ENCODE measurements at places on chromosomes 16 and 17.

GRCh38 chr16:49811644-49812334, 44.1 kb downstream of the ZNF423 start:
- DNase-seq = no peak

DNA sequence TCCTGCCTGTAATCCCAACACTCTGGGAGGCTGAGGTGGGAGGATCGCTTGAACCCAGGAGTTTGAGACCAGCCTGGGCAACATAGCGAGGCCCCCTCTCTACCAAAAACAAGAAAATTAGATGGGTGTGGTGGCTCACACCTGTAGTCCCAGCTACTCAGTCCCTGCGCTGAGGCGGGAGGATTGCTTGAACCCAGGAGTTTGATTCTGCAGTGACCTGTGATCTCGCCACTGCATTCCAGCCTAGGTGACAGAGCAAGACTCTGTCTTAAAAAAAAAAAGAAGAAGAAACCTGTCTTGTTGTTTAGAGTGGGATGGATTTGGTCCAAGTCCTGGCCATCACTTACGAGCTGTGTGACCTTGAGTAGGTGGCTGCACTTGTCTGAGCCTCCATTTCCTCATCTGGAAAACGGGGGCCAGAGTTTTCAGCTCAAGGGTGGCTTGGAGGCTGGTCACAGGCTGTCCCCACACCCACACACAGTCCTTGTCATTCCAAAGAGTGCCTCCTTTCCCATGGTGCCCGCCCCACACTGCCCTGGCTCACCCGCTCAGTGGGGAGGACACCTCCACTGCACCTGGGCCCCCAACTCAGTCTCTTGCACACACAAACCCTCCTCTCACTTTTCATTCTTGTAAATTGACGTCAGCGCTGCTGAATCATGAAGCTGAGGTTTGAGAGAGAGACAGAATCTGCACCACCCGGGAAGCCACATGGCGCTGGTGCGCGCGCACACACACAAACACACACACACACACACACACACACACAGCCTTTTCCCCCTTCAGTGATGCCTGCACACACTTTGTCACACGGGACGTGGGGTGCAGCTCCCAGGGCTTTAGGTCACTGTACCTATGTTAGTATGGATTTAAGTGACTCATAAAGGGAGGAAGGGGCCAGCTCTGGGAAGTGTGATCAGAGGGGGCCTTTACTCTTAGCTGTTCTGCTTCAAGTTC, 4.2 kb downstream of the SOCS1 start:
- DNase-seq = peak; percentile 65

DNA sequence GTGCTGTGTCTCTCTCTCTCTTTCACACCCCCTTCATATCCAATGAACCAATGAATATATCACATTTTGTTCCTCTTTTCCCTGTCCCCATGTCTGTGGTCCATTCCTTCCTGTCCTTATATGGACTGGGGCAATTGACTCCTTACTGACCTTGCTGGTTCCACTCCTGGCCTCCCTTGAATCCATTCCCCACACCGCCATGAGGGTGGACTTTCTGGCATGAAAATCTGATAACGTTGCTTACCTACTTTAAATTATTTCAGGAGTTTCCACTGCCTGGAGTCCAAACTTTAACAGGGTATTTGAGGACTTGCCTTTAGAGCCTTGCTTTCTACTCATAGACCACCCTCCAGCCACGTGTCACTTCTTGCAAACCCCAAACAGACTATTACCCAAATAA, 12.1 kb upstream of the ARHGAP17 start:
- DNase-seq = no peak

DNA sequence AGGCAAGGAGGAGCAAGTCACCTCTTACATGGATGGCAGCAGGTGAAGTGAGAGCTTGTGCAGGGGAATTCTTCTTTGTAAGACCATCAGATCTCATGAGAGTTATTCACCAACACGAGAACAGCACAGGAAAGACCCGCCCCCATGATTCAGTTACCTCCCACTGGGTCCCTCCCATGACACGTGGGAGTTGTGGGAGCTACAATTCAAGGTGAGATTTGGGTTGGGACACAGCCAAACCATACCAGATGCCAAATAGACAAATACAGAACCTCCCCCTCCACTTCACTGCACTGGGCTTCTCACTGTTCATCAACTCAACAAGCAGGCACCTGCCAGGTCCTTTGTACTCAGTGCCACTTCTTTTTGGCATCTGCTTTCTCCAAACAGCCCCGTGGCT, 100.2 kb downstream of the WSCD1 start:
- no peak for DNase-seq

GRCh38 chr16:24609740-24610415, 70.5 kb downstream of the RBBP6 start:
- DNase-seq = no peak

GRCh38 chr17:27320222-27320560, 26.3 kb downstream of the WSB1 start:
- DNase-seq = no peak

- peak; percentile 17 for DNase-seq
Observed at GRCh38 chr17:16215002-16215272, 397 bp downstream of the NCOR1 start.

DNA sequence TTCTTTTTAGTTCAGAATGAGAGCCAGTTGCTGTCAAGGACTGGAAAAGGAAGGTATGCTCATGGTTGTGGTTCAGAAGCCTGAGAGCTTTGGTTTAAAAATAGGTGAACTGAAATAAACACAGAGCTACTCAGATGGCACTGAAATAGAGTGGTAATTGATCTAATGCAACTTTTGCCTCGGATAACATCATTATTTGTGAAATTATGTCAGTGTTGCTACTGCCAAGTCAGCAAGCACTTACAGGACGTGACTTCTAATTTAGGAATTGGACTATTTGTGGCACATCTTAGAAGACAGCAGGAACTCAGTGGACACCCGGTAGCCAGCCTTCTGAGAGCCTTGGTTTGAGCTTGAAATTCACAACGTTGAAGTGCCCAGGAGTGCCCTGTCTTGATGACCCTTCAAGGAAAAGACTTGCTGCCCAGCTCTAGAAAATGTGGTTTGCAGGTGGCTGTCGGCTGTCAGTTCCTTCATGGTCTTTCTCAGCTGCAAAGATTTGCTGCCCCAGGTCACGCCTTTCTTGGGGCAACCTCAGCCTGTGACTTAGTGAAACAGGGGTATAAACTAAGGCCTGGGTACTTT, 42.0 kb upstream of the XYLT1 start:
- DNase-seq = no peak

GRCh38 chr16:50093607-50094539, 28.1 kb downstream of the HEATR3 start:
- DNase-seq = no peak

DNA sequence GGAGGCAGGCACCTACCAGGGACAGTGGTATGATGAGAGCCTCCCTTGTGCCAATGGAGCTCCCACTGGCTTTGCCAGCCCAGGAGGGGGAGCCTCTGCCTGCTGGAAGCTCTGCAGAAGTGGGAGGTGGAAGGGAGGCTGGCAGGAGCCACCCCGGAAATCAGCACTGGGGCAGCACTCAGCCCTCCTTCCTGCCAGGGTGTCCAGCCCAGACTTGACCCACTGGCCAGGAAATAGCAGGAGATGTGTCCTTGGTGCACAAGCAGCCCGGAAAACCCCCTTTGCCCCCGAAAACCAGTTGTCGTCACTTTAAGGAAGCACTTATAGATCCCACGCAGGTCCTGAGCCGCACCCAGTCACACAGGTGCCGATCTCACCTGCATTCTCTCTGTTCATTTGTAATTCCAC, 49.3 kb upstream of the CACNG4 start:
- DNase-seq = no peak

GRCh38 chr17:19915245-19915978, 47.7 kb upstream of the ULK2 start:
- no peak for DNase-seq

- DNase-seq = peak; percentile 38
Observed at GRCh38 chr16:75471723-75472633, 7.5 kb upstream of the TMEM170A start.

GRCh38 chr16:9389543-9390207, 298.2 kb downstream of the HAPSTR1 start:
- no peak for DNase-seq

GRCh38 chr17:10121971-10122707, 76.3 kb downstream of the GAS7 start:
- no peak for DNase-seq

Data from activated CD4-positive, alpha-beta T cell treated with anti-CD3 and anti-CD28 coated beads, Interleukin-2, amount 50 U/mL, for 24 hours (primary cell).